ENCODE measurements at places on chromosomes 3 and 15.

DNA sequence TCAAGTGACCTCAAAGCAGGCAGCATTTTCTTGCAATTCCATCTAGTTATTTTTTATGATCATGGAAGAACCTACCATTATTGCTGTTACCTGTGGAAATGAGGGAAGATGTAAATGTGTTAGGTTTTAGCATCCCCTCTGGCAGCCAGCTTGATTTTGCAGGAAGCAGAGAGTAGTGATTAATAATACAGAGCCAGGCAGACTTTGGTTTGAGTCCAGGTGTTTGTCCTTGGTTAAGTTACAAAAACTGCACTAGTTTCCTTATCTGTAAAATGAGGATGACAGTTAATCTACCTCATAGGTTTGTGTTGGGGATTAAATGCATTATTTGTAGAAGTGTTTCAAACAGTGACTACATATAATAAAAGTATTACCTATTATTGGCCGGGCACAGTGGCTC lies 6.7 kb upstream of the ZNF621 start:
- no peak for DNase-seq

GRCh38 chr3:159800434-159801155 lies 188.0 kb upstream of the IL12A start:
- no peak for DNase-seq

DNA sequence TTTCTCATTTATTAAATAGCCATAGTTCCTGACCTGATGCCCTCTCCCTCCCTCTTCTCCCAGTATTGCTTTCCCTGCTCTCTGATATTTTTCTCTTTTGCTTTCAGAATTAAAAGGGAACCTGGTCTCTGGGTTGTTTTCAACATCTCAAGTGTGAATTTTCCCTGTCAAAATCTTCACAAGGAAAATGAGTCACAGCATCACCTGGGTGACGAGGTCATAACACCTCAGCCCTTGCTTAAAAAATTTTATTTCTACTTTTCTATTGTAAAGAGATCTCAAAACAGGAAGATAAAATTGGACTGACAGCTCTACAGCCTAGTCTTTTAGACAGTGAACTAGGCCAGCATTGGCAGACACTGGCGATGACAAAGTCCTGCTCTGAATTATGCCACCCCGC lies 40.1 kb downstream of the GAP43 start:
- DNase-seq, result no peak

DNA sequence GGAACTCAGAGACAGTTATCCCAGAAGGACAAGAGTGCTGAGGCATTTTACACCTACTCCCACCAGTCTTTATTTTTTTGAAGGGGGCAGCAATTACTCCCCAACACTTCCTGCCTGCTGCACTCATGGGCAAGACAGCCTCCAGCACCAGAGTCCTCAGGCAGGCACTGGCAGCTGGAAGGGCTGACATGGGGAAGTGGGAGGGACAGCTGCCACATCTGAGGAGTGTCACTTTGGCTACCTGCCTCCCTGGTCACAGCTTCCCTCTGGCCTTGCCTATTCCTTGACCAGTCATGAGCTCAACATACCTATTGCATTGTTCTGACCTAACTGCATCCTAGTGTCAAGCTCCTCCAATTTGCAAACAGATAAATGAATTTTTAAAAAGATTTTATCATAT lies 10.2 kb upstream of the LACTB start:
- DNase-seq, result no peak

GRCh38 chr3:10416730-10417300 lies 88.6 kb downstream of the ATP2B2 start:
- no peak for DNase-seq

- DNase-seq, result no peak
These were observed 384 bp downstream of the KNL1 start for GRCh38 chr15:40594429-40594836.

DNA sequence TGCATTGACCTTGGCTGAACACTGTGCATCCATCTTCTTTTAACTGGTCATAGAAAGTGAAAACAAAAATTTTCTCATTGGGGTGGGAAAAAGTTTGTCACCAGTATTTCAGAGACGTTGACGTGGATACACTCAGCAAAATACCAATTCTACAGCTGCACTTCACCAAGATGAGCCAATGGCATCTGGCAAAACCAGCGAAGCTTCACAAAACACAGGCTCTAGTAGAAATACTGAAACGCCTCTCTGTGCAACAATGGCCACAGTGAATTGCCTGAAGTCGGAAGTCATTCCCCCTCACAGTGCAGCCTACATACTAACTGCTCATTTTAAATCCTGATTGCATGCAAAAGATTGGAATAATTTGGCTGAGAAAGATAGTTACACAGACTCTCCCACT lies 17.0 kb downstream of the PCYT1A start:
- no peak for DNase-seq

- DNase-seq, result no peak
These were observed 470.7 kb upstream of the CBLB start for GRCh38 chr3:106339551-106339950.

- no peak for DNase-seq
These were observed 428.9 kb downstream of the NLGN1 start for GRCh38 chr3:173826416-173826815.

GRCh38 chr15:93983526-93983925 lies 247.8 kb upstream of the MCTP2 start:
- DNase-seq, result no peak

DNA sequence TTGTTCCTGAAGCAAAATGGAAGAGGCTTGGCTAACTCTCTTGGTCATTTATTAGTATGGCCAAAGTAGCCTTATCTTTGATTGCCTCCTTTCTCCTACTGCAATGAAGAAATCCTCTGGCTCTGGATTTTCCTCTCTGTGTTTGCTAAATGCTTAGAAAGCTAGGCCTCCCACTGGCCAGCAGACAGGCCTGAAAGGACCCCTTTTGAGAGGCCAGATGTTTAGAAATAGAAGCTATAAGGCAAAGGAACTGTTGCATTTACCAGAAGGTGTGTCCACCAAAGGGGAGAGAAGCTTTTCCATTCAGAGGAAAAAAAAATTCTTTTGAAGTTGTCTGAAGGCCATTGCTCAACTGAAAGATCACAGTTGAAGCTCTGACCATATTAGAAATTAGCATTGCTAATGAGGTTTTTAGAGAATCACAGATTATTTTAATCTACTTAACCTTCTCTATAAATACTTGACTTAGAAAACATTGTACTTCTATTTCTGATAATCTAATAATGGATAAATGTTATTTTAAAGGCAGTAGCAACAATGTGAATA lies 160.8 kb downstream of the SYNPR start:
- no peak for DNase-seq

- no peak for DNase-seq
These were observed 185.8 kb upstream of the UBE3A start for GRCh38 chr15:25624504-25625177.

- DNase-seq, result no peak
These were observed 96.8 kb downstream of the ADAMTS17 start for GRCh38 chr15:100244796-100245486.

GRCh38 chr3:29789686-29790085 lies 508.8 kb downstream of the RBMS3 start:
- no peak for DNase-seq

DNA sequence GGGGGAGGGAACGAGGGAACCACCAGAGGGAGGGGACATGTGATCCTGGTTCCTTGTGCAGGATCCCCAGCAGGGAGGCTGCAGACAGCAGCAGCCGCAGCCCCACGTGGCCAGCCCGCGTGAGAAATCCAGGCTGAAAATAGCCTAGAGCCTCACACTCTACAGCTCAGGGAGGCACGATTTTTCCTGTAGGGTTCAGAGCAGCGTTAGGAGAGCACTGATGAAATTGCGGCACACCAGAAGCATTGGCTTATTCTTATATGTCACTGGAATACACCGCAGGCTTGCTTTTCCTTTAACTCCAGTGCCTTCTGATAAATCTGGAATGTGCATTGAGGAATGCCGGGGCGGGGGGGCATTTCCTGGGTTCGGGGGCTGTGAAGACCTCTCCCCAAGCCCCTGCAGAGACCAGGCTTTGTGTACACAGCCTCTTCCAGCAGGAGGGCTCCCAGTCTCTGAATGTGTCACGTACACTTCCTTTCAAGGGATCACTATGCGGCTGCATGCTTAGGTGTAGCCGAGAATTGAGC lies 193.0 kb downstream of the ATP10A start:
- DNase-seq, result no peak

- DNase-seq, result no peak
These were observed 120.9 kb downstream of the ADAMTS9 start for GRCh38 chr3:64566859-64567258.
